ENCODE measurements at places on chromosomes 3 and 15.

- no peak for DNase-seq
Observed at GRCh38 chr15:57358571-57358970, 17.7 kb upstream of the CGNL1 start.

GRCh38 chr15:97994236-97994635 lies 33.7 kb downstream of the ARRDC4 start:
- no peak for DNase-seq

GRCh38 chr3:8604006-8604405 lies 40.6 kb downstream of the SSUH2 start:
- no peak for DNase-seq

- no peak for DNase-seq
Observed at GRCh38 chr15:83815506-83815905, 161.6 kb downstream of the ADAMTSL3 start.

GRCh38 chr3:82493858-82494257 lies 732.4 kb upstream of the GBE1 start:
- no peak for DNase-seq

DNA sequence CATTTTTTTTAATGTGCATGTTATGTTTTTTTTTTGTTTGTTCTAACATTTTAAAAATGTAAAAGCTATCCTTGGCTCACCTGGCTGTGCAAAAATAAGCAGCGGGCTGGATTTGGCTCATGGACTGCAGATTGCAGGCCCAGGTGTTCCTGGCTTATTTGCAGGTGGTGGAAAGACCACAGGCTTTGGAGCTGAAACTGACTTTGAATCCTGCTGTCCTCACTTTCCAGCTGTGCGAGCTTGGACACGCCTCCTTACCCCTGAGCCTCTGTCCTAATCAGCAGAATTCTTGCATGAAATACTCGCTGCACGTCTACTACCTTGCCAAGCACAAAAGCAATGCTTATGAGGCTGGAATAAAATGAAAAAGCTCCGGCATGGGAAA lies 188.7 kb upstream of the TPM1 start:
- no peak for DNase-seq

DNA sequence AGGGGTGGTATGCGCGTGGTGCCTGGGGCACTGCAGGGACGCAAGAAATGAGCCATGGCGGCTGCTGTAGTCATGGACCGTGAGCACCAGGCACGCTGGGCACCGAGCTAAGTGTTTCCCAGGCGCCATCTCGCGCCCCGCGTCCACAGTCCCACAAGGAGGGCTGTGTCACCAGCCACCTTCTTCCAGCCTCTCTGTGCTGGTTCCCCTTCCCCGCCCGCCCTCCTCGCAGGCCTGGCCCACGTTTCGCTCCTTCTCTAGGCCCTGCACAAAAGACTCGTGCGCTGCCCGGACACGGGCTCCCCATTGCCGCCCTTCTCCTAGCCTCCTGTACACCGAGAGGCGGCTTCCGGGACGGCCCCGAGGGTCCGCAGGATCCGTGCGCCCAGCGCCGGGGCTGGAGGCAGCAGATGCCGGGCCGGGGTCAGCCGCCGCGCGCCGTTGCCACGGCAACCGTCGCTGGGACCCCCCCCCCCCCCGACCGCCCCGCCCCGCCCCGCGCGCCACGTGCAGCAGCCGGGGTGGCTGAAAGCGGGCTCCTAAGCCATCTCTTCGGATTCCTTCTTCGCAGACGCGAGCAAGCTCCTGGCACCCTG lies 113.4 kb downstream of the SRGAP3 start:
- no peak for DNase-seq

GRCh38 chr3:96370637-96371036 lies 443.8 kb upstream of the EPHA6 start:
- DNase-seq: no peak

DNA sequence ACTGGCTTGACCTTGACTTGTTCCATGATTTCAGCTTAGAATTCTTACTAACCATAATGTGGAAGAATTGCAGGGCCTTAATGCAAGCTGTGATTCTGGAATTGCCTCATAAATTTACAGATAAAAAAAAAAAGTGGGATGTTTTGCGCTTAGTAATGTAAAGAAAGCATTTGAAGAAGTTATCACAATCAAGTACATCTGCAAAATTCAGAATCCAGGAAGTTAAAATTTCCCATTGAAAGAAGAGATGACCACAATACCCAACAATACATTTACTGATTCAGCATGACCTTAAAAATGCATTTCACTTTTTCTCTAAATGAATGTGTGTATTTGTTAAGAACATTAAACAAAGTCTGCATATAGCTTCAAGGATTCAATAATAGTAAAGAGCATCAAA lies 65.1 kb upstream of the CCNL1 start:
- DNase-seq: no peak

DNA sequence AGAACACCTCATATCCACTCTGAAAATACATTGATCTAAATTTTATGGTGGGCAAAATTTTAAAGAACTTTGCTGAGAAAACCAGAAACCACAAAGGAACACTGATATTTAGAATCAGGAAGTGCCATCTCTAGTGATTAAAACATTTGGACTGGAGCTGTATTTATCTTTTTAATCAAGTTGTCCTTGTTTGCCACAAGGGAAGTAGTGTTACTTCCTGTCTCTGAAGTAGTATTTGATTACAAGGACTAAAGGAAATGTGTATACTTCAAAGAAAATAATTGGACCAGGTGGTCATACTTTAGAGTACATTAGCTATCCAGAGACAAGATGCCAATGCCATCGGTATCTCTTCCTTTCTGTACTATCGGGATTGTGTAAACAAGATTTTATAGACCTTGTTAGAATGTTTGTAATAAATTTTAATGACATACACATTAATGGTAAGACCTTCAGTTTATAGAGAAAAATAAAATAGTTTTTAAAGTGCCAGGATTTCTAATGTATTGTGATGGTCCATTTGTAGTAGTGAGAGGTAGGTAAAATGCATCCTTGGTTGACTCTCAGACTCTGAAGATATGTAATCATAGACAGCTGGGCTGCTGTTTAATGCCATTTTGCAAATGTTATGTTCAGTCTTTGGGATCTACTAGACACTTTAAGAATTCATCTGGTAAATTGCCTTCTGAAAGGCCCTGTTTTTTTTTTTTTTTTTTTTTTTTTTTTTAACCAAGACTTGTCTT lies 131.9 kb downstream of the B3GALNT1 start:
- no peak for DNase-seq

DNA sequence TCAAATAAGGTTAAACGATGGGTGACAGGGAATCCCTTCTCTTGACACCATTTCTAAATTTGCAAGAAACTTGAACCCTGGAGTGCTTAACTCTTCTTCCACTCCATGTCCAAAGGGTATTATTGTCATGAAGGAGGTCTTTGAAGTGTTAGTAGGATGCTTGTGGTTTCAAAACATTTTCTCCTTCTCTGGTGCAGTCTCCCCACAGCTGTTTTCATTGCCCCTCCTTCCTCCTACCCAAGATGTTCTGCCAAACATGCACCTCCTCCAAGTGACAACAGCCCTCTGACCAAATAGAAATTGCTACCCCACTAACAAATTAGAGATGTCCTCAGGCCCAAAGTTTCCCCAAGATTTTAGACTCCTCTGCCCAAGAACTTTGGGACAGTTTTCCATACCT lies 151.4 kb downstream of the POLR2M start:
- DNase-seq: no peak

GRCh38 chr15:94002041-94002440 lies 229.3 kb upstream of the MCTP2 start:
- no peak for DNase-seq

- no peak for DNase-seq
Observed at GRCh38 chr15:73317651-73318462, 50.9 kb downstream of the HCN4 start.

GRCh38 chr3:184171562-184171961 lies 3.1 kb upstream of the AP2M1 start:
- DNase-seq: no peak

- no peak for DNase-seq
Observed at GRCh38 chr3:105022813-105023212, 343.9 kb upstream of the ALCAM start.

DNA sequence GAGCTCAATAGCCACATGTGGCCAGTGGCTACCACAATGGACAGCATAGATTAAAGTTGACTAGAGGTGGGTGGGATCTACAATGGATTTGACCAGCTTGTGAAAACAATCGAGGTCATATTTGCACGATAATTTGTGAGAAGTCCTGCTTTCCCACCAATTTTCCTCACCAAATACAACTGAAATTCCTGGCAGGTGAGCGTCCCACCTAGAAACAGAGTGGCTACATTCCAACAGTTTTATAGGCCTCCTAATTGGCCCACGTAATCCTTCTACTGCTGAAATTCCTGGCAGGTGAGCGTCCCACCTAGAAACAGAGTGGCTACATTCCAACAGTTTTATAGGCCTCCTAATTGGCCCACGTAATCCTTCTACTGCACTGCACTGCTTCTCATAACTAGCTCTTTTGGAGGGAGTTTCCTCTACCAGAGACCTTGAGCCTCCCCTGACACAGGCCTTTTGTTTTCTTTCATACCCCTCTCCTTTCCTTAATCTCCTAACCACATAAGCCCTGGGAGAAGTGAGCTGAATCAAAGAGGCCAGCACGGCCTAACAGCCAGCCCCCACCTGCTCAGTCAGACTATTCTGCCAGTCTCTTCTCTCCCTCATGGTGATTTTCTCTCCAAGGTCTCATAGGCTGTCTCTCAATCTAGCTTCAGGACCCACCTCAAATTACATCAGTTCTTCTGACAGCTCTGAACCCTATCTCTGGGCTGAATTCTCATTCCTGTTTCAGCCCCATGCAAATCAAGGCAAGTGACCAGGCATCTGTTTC lies 80.2 kb downstream of the BFSP2 start:
- no peak for DNase-seq

DNA sequence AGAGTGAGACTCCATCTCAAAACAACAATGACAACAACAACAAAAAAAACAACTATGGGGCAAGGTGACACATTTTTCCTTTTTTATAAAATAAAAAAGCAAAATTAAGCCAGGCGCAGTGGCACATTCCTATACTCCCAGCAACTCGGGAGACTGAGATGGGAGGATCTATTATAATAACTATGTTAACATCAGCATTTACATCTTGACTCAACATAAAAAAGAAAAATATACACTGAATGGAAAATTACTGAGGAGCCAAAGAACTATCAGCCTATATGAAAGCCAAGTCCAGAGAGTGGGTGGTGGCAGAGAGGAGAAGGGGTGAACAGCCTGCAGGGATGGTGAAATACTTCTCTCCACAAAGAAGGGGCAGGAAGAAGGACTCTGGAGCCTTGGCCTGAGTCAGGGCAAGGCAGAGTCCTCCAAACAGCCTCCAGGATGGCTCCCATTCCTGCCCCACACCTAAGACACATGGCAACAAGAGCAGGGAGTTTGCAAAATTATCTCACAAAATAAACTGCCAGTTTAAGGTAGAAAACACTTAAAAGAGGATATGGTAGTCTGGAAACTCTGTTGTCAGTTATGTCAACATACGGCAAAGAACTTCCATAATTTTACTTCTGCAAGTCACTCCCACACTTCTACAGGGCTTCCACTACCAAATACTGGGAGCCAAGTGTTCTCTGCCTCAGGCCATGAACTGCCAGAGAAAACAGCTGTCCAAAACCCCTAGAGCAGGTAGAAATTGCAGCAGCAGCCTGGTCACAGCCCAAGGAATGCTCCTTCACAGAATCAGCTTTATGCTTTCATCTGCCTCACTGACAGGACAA lies 25.9 kb downstream of the HSPBAP1 start:
- no peak for DNase-seq

DNA sequence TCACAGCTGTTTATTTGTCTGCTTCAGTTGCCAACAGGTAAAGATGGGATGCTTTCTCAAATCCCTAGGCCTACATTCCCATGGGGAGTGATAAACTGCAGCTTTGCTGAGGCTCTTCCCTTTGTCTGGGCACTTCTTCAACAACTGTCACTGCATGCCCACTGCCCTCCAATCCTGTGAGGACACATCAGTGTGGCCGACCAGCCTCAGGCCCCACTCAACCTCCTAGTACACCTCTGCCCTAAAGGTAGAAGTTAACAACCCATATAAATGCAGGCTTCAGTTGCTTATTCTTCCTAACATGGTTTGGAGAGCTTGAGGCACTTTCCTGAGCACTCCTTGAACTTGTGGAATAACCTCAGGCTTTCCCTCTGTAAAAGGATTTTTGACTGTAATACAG lies 49.6 kb downstream of the ROPN1B start:
- DNase-seq: no peak

- no peak for DNase-seq
Observed at GRCh38 chr3:130857336-130858026, 36.4 kb upstream of the ATP2C1 start.

- peak; percentile 83 for DNase-seq
Observed at GRCh38 chr15:65044724-65045481, at the start of gene SLC51B. Gene SLC51B, plus strand, starts transcription at chr15:65045387. Its CDS starts 4,618 bp downstream, at chr15:65050005.

DNA sequence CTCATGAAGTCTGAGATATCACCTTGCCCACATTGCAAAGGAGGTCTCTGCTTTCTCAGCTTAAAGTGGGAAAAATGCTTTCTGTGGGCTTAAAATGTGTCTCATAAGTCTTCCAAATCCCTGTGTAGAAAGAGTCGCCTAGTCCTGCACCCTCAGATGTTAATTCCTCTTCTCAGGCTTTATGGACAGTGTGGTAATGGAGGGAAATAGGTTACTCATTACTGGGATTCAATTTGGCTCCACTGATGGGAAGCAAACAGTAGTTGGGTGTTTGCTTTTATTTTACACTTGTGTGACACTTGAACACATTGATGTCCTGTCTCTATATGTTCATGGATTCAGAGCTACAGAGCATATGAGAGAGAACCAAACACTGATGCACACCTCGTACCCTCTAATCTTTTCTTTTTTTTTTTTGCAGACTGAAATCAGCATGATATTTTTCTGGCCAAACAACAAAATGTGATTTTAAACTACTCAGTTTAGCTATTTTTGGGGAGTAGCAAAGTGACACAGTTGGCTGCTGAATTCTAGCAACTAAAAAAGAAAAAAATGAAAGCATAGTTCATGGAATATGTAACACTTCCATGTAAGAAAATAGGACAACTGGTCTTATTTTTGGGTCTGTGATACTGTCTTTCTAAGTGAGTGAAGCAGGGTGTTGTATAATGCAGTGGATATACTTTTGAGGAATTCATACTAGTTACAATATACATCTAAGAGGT lies 8.6 kb downstream of the PTPRG start:
- DNase-seq: no peak

DNA sequence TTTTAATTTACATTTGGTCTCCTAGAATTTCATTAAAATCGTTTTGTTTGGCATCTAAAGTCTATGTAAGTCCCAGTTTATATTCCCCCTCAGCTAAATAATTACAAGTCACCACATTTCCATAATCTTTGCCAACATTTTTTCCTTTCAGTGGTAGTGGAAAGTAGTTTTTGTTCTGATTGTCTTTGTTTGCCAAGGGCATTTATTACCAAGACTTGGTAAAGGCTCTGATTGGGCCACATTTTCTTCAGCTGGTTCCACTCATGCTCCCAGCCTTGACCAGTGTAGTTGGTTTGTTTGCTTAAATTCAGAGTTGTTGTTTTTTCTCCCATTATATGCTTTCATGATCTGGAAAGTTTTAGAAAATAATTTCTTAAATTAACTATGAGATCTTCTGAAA lies 153.4 kb upstream of the MME start:
- DNase-seq: no peak

DNA sequence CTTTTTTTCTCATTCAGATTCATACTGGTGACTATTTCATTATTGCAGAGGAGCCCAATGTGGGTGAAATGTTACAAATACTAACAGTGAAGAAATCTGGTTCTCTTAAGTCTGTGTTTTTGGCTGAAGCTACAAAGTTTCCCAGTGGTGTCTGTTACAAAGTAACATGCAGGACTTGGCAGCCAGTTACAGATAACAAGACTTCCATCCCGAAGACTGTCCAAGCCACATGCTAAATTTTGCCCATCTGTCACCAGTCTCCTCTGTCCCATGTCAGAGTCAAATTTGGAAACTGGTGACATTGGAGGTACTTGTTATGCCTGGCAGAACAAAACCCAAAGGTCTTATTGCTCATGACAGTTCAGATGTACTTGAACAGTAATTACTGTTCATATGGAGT lies 269.2 kb upstream of the GOLIM4 start:
- no peak for DNase-seq

Measured in Right ventricle myocardium inferior (tissue), 1 donor.